Trophoblast cell (in vitro differentiated cells and primary cell): ENCODE measurements at places on chromosomes 2 and 18.
A peak's percentile ranks its signal among the peaks of the same experiment; 100 is the strongest.

DNA sequence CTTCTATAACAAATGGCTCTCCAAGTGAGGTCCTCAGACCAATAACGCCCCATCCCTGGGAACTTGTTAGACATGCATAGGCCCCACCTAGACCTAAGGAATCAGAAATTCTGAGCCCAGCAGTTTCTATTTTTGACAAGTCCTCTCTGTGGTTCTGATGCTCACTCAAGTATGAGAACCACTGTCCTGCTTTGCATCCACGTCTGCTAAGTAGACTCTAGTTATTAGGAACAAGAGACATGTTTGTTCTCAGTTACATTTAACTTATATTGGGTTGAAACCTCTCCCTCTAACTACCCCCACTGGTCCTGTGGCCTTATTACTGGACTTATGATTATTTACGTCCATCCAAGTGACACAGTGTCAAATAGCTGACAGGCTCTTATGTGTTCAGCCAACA, 70.3 kb downstream of the TMEM17 start:
- H3K27ac ChIP-seq: no peak overlapping the region
- H3K4me3 ChIP-seq: no peak overlapping the region
- H3K27me3 ChIP-seq: no peaks in the 10 kb centered on the region

- no peaks in the 10 kb centered on the region for H3K4me1 ChIP-seq
- H3K27ac ChIP-seq: no peak overlapping the region
- no peaks in the 10 kb centered on the region for H3K27me3 ChIP-seq
- no peaks in the 10 kb centered on the region for H3K36me3 ChIP-seq
- DNase-seq: no peak
Measured at GRCh38 chr2:120701499-120701898, 34.2 kb upstream of the GLI2 start.

DNA sequence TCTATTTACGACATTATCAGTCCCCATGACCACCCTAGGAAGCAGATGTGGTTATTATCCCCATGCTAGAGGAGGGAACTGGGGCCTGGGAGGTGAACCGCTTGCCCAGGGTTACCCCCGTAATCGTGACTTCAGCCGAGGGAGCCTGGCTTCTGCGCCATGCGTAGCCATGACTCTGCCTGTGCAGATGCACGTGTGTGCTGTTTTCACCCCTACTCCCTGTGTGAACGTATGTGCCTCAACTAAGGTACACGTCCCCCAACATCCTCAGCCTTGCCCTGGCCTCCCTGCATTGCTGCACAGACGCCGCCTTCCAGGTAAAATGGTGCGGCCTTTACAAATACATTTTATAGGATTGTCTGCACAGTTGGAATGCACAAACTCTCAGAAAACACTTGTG, 40.2 kb downstream of the LPIN1 start:
- DNase-seq: no peak
- no peaks in the 10 kb centered on the region for H3K27me3 ChIP-seq
- no peak overlapping the region for H3K27ac ChIP-seq
- H3K36me3 ChIP-seq: peaks cover 50% of the 10 kb centered on the region

DNA sequence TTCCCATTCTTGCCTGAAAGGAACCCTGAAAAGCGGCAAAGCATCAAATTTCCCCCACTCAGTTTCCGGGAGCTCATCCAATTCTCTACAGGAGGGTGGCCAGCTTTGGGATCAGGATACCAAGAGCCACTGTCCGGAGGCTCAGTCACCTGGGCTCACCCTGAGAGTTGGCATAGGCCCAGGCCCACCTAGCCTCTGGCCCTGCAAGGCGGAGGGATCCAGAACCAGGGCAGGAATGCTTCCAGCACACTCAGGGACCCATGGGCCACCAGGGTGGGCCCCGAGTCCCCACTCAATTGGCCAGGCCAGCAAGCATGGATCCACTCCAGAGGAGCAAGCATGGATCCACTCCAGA, 432.9 kb upstream of the MYT1L start:
- H3K36me3 ChIP-seq: no peaks in the 10 kb centered on the region
- DNase-seq: no peak
- no peaks in the 10 kb centered on the region for H3K4me1 ChIP-seq
- H3K27me3 ChIP-seq: no peaks in the 10 kb centered on the region

- H3K27ac ChIP-seq: no peak overlapping the region
- no peaks in the 10 kb centered on the region for H3K36me3 ChIP-seq
- no peak overlapping the region for H3K4me3 ChIP-seq
- H3K4me1 ChIP-seq: no peaks in the 10 kb centered on the region
- H3K27me3 ChIP-seq: no peaks in the 10 kb centered on the region
Measured at GRCh38 chr18:39448942-39449341, 1883.3 kb upstream of the CELF4 start.

DNA sequence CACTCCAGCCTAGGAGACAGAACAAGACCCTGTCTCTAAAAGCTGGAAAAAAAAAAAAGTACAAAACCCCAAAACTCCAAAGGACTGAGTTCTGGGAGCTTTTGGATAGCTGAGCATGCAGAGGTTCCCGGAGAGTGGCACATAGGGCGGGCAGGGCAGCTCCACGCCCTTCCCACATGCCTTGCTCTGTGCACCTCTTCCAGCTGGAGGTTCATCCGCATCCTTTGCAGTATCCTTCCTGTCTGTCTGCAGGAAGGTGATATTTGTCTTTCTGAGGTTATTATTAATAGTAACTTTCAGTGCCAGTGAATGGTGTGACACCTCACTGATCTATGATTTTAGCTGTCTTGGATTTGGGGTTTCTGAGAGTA, 70.2 kb downstream of the INPP4A start:
- no peaks in the 10 kb centered on the region for H3K27me3 ChIP-seq
- no peak overlapping the region for H3K4me3 ChIP-seq
- peaks cover 3% of the 10 kb centered on the region for H3K36me3 ChIP-seq
- no peak for DNase-seq
- H3K27ac ChIP-seq: no peak overlapping the region

GRCh38 chr2:30348825-30349224, 98.2 kb upstream of the LCLAT1 start:
- H3K27ac ChIP-seq: no peak overlapping the region
- H3K4me3 ChIP-seq: no peak overlapping the region
- no peaks in the 10 kb centered on the region for H3K4me1 ChIP-seq
- DNase-seq: no peak
- H3K27me3 ChIP-seq: no peaks in the 10 kb centered on the region

DNA sequence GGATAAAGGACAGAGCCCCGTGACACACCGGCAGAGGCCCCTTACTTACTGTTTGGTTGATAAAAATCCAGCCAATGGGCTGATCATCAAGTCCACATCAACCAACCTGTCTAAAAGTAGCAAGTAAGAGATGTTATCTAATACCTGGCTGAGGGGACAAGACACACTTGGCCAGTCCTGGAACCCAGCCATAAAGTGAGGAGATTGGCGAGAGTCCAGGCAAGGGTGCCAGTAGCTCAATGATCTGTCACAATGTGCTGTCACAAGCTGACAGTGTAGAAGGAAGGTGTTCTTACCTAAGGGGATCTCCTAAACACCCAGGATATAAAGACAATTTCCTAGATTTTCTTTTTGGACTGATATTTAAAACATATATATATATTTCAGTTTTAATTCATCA, 61.7 kb upstream of the IL1R2 start:
- peaks cover 3% of the 10 kb centered on the region for H3K36me3 ChIP-seq
- DNase-seq: no peak
- H3K4me3 ChIP-seq: no peak overlapping the region
- no peaks in the 10 kb centered on the region for H3K27me3 ChIP-seq
- H3K27ac ChIP-seq: no peak overlapping the region

DNA sequence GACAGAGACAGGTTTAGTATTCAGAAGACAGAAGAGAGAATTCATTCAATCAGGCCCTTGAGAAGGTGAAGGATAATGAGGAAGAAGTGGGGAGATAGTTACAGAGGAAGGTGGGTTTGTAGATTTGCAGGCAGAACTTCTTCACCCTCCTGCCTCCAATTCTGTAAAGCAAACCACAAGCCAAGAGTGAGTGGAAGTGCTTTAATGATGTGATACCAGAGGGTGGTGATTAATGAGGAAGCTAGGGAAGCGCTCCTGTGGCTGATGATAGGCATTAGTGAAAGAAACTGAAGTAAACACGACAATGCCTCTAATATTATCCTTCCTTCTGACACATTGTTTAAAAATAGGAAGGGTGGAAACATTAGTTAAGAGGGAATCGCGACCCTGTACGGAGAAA, 78.2 kb downstream of the CAPN13 start:
- peaks cover 2% of the 10 kb centered on the region for H3K27me3 ChIP-seq
- DNase-seq: no peak
- no peaks in the 10 kb centered on the region for H3K36me3 ChIP-seq
- no peak overlapping the region for H3K4me3 ChIP-seq
- no peaks in the 10 kb centered on the region for H3K4me1 ChIP-seq
- no peak overlapping the region for H3K27ac ChIP-seq

DNA sequence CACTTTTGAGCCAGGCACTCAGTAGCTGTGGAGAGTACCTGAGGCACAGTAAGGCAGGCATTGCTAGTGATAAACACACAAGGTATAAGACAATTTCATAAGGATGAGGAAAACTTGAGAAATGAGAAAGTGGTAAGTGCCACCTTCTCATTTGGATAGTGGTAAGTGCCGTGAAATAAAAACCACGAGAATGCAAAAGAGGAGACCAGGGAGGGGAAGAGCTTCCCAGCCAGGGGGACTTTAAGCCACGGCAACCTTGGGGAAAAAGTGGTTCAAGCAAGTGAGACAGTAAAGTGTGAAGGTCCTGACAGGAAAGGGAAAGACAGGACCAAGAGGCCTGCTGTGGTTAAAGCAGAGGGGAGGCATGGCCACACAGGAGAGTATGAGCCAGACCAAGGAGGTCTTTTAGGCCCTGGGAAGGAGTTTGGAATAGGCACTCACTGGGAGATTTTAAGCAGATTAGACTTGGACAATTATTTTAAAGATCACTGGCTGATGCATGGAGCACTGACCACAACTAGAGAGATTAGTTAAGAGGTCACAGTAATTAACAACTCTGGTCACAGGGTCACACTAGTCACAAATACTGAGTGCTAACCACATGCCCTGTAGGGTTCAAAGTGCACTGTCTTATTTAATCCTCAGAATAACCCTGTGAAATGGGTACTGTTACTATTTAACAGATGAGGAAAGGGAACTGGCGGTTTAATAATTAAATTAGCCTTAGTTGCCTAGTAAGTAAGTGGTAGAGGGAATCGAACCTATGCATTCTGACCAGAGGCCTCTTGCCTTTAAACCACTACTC, 50.1 kb downstream of the THOC1 start:
- no peaks in the 10 kb centered on the region for H3K4me1 ChIP-seq
- no peak overlapping the region for H3K27ac ChIP-seq
- DNase-seq: no peak
- no peaks in the 10 kb centered on the region for H3K27me3 ChIP-seq
- H3K36me3 ChIP-seq: peaks cover 23% of the 10 kb centered on the region

GRCh38 chr18:8756571-8756970, 51.2 kb downstream of the MTCL1 start:
- H3K27ac ChIP-seq: no peak overlapping the region
- DNase-seq: no peak
- H3K27me3 ChIP-seq: no peaks in the 10 kb centered on the region
- peaks cover 2% of the 10 kb centered on the region for H3K36me3 ChIP-seq

DNA sequence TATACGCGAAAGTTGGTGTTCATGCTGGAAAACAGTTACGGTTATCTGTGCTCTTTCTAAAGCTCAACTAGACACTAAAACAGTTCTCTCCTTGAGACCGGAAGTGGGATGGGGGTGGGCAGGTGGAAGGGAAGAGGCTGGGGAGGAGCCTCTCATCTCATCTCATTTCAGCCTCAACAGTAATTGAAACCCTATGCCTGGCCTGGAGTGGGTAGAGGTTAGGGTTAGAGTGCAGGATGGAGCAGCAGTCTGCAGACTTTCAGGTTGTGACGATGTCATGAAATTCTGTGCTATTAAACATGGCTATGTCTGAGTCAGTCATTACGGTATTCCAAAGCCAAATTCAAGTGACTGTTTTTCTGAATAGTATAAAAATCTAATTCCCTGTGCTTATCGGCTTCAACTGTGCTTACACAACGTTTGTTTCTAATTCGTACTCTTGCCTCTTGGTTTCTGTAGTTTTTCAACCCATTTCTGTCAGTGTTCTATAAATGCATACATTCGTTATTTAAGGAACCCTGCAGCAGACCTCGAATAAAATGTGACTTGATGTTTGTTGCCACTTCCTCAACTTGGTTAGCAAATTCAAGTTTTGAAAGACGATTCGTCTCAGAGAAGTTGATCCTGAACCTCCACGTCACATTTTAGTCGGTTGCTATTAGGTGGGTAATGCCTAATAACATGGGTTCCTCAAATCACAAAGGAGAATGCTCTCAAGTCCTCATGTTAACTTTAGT, 75.8 kb upstream of the TCF7L1 start:
- H3K27ac ChIP-seq: no peak overlapping the region
- peak; percentile 14 for DNase-seq
- H3K36me3 ChIP-seq: peaks cover 8% of the 10 kb centered on the region
- H3K4me1 ChIP-seq: no peaks in the 10 kb centered on the region
- H3K4me3 ChIP-seq: no peak overlapping the region

GRCh38 chr2:157375384-157375783, 49.8 kb upstream of the ERMN start:
- no peaks in the 10 kb centered on the region for H3K4me1 ChIP-seq
- no peaks in the 10 kb centered on the region for H3K36me3 ChIP-seq
- no peak overlapping the region for H3K27ac ChIP-seq
- H3K27me3 ChIP-seq: no peaks in the 10 kb centered on the region
- no peak overlapping the region for H3K4me3 ChIP-seq

DNA sequence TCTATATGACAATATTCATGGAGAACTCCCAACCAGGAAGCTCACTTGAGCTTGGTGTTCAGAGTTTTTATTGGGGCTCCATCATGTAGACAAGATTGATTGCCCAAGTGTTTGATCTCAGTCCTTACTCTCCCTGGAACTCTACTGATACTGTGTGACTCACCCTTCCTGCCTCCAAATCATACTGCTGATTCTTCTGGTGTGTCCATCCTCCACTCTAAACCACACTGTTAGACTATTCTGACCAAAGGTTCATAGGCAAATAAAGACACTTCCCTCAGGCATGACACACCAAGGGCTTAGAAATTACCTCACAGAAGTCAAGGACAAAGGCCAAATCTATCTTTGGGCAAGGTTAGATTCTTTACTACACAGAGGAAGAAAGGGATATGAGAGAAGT, 107.9 kb upstream of the CDH20 start:
- no peaks in the 10 kb centered on the region for H3K36me3 ChIP-seq
- no peaks in the 10 kb centered on the region for H3K27me3 ChIP-seq
- H3K4me1 ChIP-seq: no peaks in the 10 kb centered on the region

GRCh38 chr18:55575066-55575465, 12.9 kb downstream of the TCF4 start:
- no peak for DNase-seq
- H3K36me3 ChIP-seq: peaks cover 8% of the 10 kb centered on the region
- H3K27ac ChIP-seq: no peak overlapping the region
- no peaks in the 10 kb centered on the region for H3K27me3 ChIP-seq

GRCh38 chr2:15073664-15074063, 441.1 kb downstream of the LRATD1 start:
- H3K36me3 ChIP-seq: no peaks in the 10 kb centered on the region
- H3K4me1 ChIP-seq: no peaks in the 10 kb centered on the region
- H3K4me3 ChIP-seq: no peak overlapping the region

DNA sequence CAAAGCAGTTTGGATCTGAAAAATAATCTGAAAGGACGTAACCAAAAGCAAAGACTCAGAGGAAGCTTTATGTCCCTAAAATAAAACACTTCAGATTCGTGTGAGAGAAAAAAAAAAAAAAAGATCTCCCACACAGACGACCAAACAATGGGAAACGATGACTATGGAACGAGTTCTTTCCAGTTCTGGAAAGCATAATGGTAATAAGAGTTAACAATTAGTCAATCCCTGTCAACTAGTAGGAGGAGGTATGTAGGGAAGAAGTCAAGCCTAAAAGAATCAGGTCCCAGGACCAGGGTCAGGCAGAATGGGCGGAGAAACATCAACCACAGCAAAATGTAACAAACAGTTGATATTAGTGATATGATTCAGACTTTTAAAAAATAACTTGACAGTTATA, 170.3 kb upstream of the SETBP1 start:
- H3K4me1 ChIP-seq: no peaks in the 10 kb centered on the region
- no peak overlapping the region for H3K4me3 ChIP-seq
- DNase-seq: no peak
- H3K36me3 ChIP-seq: no peaks in the 10 kb centered on the region
- no peak overlapping the region for H3K27ac ChIP-seq
